Stimulated activated CD4-positive, alpha-beta T cell treated with anti-CD3 and anti-CD28 coated beads, Interleukin-1b, Interleukin-23, amount 100 ng/mL, for 1 hour (primary cell): ENCODE measurements at places on chromosomes 16 and 17.
A peak's percentile ranks its signal among the peaks of the same experiment; 100 is the strongest.

DNA sequence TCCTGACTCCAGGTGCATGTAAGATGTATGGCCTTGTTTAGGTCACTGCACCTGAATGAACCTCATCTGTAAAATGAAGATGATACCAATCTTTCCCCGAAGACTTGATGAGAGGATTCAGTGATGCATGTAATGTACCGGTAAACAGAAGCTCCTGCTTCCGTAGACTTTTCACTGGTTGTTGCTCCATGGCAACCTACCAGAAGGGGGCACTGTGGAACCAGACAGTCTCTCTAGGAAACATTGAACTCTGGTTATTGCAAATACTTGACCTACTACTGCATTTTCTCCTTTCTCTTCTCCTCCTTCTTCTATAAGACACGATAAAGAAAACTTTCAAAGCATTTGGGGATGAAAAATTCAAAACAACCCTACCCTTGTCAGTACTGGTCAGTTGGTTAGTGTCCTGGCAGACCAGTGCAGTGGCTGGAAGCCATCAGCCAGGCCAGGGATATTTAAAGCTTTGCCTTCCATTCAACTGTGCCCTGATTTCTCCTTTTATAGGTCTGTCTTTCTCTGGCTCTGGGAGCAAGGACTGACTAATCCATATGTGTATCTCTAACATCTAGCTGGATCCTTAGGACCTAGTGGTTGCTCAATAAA, 667.4 kb upstream of the SALL1 start:
- DNase-seq: no peak

DNA sequence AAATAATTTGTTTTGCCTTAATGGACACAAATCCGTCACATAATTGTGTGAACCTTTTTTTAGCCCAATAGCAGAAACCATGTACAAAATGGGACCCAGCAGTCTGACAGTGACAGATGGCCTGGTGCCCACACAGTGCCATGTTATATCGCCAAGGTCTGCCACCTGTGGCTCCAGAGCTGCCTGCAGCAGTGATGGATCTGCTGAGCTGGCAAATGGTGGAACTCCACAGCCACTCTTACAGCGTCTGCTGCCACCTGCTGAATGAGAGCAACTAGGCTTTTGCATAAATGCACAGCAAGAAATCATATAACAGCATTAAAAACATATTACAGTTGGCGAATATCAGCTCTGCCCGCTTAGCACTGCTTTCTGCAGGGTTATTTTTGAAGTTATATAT, 59.4 kb downstream of the NUP93 start:
- DNase-seq: no peak

DNA sequence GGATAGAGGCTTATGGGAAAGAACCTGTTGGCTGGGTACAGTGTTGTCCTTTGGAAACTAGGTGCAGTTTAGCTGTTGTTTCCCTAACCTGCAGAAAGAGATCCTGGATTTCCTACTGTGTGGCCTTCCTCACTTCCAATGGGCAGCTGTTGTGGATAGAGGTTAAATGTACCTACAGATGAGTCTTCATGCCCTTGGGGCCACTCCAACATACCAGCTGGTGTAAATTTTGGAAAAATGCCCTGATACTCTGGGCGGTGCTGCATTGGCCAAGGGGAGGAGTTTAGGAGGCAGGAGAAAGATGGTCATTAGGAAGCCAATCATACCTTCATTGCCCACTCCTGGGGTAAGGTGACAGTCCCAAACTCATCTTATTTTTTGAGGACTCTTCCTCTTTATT, 70.2 kb downstream of the SNX11 start:
- no peak for DNase-seq

GRCh38 chr16:17476414-17477259, 5.9 kb upstream of the XYLT1 start:
- no peak for DNase-seq

DNA sequence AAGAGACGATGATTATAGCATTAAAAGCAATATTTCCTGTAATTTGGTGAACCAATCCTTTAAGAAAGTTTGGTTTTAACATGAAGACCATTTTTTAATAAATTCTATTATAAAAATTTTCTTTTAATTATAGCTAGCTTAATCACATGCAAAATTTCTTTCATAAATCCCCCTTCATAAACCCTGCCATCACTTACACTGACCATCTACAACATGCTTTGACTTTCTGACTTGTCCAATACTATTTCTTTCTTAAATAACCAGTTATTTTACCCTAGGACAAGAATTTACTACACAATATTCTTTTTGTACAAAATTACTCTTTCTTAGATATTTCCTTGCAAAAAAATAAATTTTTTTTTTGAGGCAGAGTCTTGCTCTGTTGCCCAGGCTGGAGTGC, 1334.8 kb downstream of the CDH11 start:
- no peak for DNase-seq

- DNase-seq: no peak
Measured at GRCh38 chr17:68384941-68385340, 72.4 kb downstream of the WIPI1 start.

GRCh38 chr17:62631936-62632924, 4.8 kb downstream of the MRC2 start:
- DNase-seq: no peak

GRCh38 chr16:48862087-48862532, 252.1 kb upstream of the N4BP1 start:
- DNase-seq: no peak

GRCh38 chr17:75861927-75862317, 6.8 kb upstream of the WBP2 start:
- no peak for DNase-seq

DNA sequence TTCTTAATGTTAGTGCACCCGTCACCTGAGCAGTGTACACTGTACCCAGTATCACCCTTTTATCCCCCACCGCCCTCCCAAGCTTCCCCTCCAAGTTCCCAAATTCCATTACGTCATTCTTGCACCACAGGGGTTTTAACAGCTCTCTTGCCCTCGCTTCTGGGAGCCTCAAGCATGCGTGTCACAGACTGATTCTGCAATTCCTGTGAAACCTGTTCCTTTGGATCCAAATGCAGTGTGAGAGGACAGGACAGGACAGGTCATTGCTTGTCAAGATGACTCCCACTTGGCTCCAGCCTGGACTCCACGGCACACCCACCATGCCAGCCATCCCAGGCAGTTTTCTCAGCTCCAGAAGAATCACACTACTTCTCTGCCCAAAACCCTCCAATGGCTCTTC, 44.1 kb downstream of the CYB5D2 start:
- DNase-seq: no peak

DNA sequence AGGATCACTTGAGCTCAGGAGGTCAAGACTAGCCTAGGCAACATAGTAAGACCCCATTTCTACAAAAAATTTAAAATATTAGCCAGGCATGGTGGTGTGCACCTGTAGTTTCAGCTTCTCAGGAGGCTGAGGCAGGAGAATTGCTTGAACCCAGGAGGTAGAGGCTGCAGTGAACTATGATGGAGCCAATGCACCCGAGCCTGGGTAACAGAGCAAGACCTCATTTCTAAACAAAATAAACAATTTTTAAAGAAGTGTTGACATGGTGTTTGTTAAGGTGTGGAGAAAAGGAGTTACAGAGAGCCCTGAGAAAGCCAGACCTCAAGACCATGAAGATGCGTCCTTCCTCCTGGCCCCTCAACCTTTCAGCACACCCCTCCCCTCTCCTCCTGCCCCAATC, 37.6 kb upstream of the C1QL1 start:
- DNase-seq: no peak

- no peak for DNase-seq
Measured at GRCh38 chr17:28346199-28346580, 10.6 kb downstream of the TNFAIP1 start.

GRCh38 chr16:30736995-30737793, 11.0 kb upstream of the PHKG2 start:
- DNase-seq: no peak

GRCh38 chr16:4637501-4638166, 13.0 kb downstream of the MGRN1 start:
- DNase-seq: no peak

GRCh38 chr17:81125573-81126081, 39.7 kb upstream of the PVALEF start:
- DNase-seq: no peak

- DNase-seq: peak; percentile 53
Measured at GRCh38 chr17:77882481-77883212, 75.9 kb upstream of the TNRC6C start.

DNA sequence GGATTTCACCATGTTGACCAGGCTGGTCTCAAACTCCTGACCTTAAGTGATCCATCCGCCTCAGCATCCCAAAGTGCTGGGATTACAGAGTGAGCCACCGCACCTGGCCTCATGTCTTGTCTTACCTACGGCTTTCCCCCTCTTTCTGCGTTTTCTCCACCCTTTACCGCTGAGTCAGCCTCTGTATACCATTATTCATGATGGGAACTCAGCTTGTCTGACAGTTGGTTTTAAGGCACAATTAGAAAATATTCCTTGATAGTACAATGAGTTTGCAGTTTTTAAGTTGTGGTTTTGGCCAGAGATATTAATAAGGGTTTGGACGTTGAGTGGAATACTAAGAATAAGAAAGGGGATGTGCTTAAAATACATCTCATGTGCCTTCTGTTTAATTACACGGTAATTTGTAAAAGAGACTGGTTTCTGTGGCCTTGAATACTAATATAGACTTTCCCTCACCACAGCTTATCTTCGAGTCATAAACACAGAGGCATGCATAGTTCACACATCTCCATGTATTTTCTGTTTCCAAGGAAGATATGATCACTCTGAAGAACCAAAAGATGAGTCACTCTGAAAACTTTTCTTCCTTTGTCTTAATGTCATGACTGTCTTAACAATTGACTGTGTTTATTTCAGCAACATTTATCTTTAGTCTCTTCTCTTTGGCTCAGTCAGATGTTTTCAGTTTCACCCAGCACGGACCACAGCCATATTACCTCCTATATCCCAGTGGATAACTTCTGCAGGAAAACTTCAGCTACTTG, 54.4 kb downstream of the PITPNC1 start:
- no peak for DNase-seq

DNA sequence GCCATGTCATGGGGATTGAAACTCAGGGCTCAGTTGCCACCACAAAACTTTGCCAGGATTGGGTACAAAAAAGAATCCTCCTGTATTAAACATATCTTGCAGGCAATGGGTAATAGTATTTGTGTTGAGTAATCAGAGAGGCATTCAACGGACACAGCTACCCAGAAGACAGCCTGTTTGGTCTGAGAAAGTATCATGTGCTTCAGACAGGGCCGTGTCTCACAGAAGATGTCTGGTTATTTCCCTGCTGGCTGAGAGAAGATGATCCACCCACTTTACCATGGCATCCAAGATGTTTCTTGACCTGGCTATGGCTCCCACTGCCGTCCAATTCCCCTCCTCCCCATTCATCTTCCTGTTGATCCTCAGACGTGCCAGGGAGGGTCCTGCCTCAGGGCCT, 304.3 kb upstream of the XYLT1 start:
- DNase-seq: no peak

DNA sequence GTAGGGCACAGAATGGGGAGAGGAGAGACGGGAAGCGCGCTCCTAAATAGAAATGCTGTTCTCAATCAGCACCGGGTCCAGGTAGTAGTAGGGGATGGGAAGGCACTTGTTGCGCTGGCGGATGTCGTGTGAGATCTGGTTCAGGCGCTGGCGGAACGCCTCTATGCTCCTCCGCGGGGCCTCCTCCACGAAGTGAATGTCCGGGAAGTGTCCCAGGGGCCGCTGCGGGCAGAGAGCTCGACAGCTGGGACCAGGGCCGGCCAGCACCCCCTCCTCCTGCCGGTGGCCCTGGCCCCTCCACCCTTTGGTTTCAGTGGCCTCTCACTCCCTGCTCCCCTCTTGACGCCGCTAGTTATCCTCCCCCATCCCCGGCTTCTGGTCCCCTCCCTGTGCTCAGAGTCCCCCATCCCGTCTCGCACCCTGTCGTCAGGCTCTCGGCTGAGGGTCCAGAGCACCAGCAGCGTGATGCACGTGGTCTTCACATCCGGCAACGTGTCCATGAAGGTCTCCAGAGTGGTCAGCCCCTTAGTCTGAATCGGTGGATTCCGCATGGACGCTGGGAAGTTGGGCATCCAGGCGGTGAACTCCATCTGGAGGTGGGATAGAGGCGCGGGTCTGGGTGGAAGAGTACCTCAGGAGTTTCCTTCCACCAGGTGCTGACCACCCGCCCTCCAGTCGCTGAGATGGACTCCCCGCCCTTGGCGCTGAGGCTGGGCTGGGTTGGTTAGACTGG, 14.6 kb downstream of the ALOX12B start:
- no peak for DNase-seq

GRCh38 chr17:76511668-76512365, 10.6 kb upstream of the RHBDF2 start:
- no peak for DNase-seq

DNA sequence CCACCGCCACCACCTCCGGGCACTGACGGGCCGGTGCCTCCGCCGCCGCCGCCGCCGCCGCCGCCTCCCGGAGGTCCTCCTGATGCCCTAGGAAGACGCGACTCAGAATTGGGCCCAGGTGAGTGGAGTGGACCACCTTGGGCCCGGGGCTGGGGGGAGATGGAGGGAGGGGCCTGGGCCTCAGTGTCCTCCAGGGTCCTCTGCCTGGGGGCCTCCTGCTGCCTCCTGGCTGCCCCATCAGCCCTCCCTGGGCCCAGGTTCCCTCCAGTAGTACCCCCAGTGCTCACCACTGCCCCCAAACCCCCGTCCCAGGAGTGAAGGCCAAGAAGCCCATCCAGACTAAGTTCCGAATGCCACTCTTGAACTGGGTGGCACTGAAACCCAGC, 19.9 kb downstream of the SPATA32 start:
- DNase-seq: no peak

DNA sequence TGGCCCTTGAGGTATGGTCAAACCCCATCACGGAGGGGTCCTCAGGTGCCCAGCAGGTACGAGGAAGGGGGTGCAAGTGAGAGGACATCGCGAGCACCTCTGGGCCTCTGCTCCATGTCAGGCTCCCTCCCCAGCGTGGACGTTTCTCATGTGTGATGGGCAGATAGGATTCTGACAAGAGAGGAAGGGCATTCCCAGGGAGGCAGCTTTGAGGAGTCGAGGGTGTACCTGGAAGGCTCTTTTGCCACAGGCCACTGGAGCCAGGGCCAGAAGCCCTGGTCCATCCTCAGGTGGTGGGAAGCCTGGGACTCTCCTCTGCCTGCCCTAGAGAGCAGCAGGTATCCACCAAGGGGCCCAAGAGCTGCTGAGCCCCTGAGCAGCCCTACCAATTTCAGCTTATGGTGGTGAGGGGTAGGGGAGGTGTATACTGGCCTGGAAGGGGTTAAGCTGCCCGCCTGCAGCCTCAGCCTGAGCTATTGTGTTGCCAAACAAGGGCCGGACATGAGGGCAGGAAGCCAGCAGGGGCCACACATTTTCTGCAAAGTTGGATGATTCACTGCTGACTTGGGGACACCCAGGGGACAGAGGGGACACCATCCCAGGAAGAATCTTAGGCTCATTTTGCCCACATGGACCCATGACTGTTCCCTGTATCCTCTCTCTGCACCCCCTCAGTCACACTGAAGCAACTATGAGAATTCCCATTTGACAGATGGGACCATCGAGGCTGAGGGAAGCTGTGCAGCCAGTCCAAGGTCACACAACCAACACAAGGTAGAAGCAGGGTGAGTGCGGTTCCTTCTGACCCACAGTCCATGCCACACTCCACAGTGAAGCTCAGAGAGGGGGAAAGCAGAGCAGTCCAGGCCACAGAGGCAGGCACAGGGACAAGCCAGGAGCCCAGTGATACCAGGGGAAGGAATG, 1.7 kb downstream of the CDH5 start:
- no peak for DNase-seq

- DNase-seq: no peak
Measured at GRCh38 chr17:76262732-76263344, 2.3 kb upstream of the UBALD2 start.
